ENCODE measurements at places on chromosomes 6 and 20.
A peak's percentile ranks its signal among the peaks of the same experiment; 100 is the strongest.

GRCh38 chr6:121309768-121310469 lies 24.4 kb downstream of the TBC1D32 start:
- no peak for DNase-seq

DNA sequence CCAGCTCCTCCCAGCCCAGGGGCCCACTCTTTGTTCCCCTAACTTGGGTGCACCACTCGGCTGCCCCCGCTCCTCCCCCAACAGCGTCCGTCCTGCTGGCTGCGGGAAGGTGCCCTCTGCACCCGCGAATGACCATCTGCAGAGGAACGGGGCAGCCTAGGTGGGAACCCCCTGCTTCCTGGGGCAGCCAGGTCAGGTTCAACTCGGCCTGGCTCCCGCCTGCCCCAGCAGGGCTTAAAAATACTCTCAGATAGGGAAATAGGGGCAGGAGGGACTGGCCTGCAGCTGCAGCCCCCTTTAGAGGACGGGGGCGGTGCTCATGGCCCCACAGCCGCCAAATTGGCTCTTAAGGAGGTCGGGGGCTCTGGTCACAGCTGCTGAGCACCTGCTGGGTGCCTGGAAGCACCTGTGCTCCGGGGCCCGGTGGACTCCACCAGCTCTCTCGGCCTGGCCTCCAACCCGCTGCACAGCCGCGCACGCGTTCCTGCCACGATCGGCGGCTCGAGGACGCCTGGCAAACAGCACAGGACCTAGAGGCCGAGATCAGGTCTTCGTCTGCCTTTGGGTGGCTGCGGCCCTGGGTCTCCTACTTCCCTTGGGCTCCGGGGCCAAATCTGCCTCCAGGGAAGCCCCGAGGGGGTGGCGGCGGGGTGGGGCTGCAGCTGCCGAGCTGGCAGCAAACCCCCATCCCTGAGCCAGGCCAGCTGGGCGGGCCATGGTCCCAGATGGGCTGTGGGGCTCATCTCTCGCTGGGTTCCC lies 700 bp upstream of the LAMA5 start:
- no peak for DNase-seq

- no peak for DNase-seq
Measured at GRCh38 chr20:48850257-48850976, 22.6 kb upstream of the PREX1 start.

DNA sequence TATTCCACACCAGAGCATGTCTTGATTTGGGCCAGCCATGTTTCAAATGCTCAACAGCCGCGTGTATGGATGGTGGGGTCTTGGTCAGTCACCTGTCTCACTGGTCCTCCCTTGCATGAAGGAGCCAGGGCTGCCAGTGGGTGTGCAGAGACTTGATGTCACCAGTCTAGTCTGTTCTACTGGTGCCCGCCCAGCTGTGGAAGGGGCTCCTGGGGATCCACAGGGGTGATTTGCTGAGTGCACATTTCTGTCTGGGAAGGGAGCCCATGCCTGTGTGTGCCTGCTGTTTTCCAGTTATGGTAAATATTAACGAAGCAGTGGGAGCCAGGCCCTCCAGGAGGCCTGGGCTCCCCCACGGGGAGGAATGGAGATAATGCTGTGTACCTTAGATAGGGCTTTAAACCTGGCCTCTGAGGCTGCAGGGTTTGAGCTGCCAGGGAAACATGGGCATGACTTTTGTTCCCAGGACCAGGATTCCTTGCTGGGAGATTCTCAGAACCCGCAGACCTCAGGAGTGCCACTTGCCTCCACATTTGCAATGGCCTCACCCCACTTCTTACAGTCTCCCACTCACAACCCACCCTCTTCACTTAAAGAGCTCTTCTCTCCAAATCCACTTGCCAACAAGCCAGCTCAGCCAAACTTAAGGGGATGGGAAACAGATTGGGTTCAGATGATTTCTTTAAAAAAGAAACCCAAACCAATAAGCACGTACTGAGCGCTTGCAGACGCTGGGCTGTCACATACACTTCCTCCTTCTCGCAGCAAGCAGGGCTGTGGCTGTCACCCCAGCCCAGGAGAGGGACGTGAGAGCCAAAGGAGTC lies 54.1 kb downstream of the VEGFA start:
- no peak for DNase-seq

GRCh38 chr20:64220891-64221527 lies 34.5 kb upstream of the PCMTD2 start:
- DNase-seq, result no peak

DNA sequence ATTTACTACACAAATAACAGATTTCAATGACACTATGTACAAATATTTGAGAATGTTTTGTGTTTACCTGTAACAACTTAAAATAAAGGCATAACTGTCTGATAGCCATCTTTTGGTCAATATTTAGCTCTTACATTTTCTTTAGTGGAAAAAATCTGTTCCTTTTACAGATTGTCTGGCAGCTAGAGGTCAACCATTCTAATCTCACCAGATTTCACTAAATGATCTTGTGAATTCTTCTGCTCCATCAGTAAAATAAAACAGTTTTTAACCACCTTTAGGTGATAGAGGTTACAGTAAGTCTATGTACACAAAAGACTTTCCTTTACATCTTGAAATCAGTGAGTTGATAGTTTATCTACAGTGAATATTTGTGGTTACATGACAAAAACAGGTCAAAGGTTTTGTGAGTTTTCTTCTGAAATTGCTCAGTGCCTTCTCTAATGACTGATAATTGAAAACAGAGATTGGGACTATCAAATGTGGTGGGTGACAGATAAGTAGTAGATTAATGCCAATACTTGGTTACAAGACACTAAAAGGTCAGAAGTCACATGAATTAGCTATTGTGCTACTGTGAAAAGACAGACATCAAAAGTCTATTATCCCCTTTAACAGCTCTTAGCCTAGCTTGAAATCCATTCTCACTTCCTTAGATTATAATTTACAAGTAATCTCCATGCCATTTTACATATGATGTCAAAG lies 47.4 kb downstream of the BMP5 start:
- no peak for DNase-seq

- no peak for DNase-seq
Measured at GRCh38 chr20:64006490-64006889, 25.6 kb downstream of the PRPF6 start.

DNA sequence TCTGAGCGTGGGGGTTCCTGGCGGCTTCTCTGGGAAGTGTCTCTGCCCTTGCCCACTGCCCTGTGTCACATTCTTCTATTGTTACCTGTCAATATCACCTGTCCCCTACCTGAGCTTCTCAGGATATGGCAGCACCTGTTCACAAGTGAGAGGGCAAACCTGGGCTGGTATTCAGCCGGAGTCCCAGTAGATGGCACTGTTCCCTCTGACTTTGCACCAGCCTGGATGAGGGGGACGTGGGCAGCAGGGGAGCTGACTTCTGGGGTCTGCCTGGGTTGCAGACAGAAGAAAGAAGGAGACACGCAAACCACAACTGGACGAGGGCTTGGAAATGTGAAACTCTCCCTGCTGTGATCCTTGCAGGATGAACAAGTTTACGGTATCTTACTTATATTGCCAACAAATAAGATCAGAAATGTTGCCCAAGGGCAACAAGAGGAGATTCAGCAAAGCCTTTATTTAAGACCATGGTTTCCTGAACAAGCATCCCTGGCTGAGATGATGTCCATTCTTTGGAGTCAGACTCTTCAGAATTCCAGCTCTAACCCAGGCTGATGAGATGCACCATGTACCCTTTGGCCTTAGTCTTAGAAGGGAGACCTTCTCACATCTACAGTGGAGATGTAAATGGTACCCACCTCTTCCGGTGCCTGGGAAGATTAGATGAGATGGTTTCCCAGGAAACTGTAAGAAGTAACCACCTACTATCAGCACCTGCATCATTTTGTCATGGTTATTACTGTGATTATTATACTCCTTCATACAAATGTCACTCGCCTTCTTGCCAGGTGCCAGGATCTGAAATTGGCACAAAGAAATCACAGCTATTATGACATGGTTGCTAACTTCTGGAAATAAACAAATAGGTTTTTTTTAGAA lies 400.0 kb upstream of the CDH4 start:
- no peak for DNase-seq

DNA sequence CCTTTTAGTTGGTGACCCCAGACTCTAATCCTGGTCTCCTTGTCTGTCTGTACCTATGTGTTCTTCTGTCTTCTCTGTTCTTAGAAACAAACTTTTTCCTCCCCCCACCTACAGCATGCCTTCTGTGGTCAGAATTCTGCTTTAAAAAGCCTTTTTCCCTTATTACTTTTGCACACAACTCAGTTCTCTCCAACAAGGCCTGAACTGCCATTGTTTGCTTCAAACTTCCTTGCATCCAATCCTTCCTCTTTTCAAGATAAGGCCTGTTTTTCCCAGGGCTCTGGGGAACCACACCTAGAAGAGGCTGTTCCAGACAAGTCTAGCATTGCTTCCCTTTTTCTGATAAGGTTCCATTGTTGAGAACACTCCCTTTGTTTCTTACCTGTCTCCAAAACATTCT lies 22.2 kb upstream of the NCOA3 start:
- DNase-seq, result no peak

DNA sequence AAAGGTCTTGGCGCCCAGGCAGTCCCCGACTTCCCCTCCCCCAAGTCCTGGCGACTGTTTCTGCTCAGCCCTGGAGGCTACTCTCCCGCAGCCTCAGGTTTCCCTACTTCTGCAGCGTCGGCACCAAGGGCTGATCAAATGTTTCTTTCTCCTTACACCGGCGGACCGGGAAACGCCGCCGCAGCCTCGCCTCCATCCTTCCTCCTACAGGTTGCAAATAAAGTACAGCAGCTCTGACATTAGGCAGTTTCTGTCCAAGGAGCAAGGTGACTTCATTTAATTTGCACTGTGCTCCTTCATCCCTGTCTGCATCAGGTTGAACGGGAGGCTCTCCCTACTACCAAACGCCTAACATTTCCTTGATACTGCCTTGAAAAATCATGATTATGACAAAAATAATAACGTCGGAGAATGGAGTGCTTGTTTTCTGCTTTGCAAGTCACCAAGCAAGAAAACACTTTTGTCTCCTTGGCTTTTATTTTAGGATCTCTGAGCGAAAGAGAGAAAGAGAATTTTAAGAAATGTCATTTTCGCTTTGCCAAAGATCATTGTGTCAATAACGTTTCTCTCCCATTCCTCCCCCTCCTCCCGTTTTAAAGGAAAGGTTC lies 1.0 kb downstream of the CLIC5 start:
- peak; percentile 12 for DNase-seq

DNA sequence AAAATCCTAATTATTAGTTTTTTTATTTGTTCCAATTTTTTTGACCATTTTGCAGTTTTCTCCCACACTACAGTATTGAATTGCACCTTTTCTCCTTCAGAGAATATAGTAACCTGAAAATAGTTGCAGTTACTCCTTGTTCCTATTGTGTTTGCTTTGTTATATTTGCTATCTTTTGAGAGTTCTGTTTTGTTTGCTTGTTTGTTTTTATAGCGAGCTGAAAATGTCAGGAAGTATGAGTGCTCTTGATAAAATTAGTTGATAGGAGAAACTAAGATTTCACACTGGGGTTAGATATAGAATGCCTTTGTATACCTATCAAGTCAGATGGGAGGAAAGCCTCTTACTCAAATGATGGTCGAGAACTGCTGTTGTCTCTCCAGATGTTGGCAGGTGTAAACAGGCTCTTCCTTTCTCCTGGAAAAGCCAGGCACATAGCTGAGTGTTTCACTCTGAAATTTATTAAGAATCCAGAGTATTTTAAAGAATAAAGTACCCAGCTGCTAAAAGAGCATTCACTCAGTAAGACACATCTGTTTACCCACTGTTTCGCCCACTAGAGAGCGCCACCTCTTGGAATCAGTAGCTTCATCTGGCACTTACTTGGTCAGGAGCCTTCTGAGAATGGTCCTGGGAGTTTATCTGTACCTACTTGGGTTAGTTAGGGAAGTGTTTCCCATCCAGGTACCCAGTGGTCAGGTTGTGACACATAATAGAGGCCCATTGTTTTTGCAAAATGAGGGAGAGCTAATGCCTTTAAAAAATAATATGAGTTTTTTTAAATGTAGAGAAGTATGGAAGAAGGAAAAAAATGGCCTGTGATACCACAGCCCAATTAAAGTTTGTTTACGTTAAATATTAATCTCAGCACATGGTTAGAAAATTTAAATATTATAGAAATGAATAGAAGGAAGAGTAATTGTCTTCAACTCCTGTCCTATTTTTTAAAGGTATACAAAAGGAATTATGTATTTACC lies 11.2 kb downstream of the NT5DC1 start:
- DNase-seq, result no peak

- DNase-seq, result no peak
Measured at GRCh38 chr6:3921663-3922062, 72.5 kb downstream of the FAM50B start.

GRCh38 chr6:52361414-52361944 lies 472 bp upstream of the PAQR8 start:
- DNase-seq, result peak; percentile 15

DNA sequence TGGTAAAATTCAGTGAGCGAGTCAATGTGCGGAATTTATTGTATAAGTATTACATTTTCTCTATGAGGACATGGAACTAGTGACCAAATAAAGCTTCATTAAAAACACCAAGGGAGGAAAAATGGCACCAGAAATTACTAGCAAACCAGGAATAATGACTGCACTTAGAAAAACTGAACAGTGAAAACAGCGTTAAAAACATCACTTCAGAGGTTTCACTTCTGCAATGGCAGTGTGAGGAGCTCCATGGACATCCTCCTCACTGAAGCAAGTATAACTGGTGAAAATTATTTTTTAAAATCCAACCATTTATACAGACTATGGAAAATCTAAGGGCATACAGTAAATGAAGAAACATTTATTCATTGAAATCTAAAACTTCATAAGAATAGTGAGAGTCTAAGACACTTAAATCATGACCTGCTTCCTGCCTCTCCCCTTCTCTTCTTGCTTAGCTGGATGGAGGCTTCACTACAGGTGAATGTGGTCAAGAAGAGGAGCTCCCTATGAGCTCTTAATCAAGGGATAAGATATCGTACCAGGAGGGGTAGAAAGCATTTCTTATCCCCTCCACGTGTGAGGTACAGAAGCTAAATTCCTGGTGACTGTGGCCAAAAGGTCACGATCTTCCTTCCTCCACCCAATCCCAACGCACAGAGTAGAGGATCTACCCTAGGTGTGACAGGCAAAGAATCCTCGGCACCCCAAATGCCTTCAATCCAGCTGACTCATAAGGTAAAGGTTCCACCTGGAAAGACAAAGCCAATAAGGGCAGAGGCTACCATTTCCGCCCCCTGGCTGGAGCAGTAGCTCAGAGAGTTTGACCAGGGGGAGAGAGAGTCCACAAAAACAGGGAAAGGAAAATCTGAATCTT lies 12.3 kb upstream of the ASF1A start:
- no peak for DNase-seq

GRCh38 chr6:165834613-165835259 lies 171.7 kb upstream of the PDE10A start:
- DNase-seq, result no peak

DNA sequence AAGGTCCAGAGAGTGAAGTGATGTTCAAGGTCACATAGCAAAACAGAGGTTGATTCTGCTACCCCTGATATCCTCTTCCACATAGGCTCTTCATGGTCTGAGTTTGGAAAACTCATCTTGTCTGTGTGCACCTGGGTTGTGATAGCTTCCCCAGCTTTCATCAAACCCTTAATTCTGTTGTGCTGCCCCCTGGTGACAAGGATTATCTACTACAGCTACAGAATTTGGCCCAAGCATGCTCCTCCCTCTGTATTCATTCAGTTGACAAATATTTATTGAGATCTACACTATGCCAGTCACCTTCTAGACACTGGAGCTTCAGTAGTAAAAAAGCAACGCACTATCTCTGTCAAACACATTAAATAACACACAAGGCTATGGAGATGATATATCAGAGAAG lies 50.4 kb downstream of the SMPDL3A start:
- peak; percentile 33 for DNase-seq

- no peak for DNase-seq
Measured at GRCh38 chr6:149755300-149756260, 6.0 kb downstream of the PCMT1 start.

GRCh38 chr6:17385660-17386059 lies 7.7 kb upstream of the CAP2 start:
- DNase-seq, result no peak
